Right forelimb (tissue), 1 donor: ENCODE measurements at places on chromosomes 5 and 9.

- DNase-seq, result no peak
Observed at GRCh38 chr9:28735738-28736342, 1162.6 kb upstream of the C9orf72 start.

GRCh38 chr9:34171753-34172535 lies 6.9 kb upstream of the UBAP1 start:
- no peak for DNase-seq

- no peak for DNase-seq
Observed at GRCh38 chr5:113397046-113397445, 37.7 kb downstream of the TSSK1B start.

DNA sequence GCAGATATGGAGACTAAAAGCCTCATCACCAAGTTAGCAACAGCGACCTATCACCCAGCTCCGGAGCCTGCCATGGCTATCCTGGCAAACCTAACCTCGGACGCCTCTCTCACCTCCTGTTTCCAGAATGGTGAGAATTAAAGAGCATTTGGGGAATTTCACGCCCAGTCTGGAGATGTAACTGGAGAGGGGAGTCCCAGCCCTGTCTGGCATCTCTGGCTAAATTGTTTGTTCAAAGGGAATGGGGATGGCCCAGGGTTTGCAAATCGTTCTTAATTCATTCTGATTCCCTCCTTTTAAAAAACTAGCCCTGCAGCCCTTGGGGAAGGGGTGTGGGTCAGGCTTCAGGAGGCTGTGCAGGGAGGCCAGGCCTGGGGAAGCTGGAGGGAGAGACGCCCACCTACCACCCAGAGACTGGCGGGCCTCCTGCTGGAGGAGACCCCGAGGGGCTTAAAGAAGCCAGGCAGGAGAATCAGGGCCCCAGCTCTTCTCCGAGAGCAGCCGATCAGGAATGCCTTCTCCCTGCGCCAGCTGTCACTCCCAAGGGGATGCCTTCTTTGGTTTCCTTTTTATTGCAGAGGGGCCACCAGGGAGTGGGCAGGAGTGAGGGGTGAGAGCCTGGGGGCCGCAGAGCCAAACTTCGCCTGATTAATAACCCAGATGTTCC lies 964 bp upstream of the COL5A1 start:
- no peak for DNase-seq

DNA sequence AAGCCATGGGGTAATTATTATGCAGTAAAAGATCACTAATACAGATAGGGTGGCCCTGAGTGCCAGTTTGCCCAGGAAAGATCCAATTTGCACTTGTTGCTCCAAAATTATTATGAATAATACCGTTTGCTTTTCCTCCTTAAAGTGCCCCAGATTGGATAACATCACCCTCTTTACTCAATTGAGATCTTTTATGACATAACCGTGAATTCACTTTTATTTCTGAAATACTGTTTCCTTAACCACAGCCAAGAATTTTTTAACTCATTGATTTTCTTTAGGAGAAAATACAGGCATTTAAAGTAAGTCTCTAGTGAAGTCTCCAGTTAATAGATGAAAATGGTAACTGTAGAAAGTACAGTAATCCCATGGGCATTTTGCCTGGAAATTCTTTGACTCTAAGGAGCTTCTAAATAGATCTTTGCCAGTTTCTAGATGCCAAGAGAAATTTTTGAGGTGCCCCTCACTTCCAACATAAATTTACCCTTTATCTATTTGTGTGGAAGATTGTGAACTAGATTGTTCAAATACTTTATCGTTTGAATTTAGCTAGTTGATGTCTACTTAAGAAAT lies 99.2 kb downstream of the UHRF2 start:
- DNase-seq, result no peak

DNA sequence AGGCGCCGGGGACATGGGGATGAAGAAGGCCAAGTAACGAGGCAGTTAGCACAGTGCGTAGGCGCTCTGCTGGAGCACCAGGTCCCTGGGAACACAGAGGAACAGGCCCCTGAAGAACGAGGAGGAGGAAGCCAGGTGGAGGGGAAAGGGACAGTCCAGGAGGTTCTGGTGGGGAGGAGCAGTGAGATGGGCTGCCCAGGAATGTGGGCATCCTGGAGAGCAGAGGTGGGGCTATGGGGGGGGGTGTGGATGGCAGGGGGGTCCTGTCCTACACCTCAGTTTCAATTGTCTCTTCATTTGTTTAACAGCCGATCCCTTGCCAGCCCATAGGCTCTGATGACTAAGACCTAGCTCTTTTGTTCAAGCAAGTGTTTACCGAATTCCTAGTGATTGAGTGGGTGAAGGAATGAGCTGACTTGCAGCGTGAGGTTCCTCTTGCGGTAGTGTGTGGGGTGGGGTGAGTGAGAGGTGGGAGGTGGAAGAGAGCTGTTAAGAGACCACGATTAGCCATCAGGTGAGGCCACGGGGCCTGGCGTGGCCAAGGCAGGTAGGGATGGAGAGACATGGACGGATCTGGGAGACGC lies 8.4 kb upstream of the PHYHD1 start:
- no peak for DNase-seq

- DNase-seq, result no peak
Observed at GRCh38 chr9:113181165-113181564, 30.4 kb downstream of the SLC31A2 start.

GRCh38 chr5:139849942-139850341 lies 54.3 kb downstream of the PSD2 start:
- no peak for DNase-seq

DNA sequence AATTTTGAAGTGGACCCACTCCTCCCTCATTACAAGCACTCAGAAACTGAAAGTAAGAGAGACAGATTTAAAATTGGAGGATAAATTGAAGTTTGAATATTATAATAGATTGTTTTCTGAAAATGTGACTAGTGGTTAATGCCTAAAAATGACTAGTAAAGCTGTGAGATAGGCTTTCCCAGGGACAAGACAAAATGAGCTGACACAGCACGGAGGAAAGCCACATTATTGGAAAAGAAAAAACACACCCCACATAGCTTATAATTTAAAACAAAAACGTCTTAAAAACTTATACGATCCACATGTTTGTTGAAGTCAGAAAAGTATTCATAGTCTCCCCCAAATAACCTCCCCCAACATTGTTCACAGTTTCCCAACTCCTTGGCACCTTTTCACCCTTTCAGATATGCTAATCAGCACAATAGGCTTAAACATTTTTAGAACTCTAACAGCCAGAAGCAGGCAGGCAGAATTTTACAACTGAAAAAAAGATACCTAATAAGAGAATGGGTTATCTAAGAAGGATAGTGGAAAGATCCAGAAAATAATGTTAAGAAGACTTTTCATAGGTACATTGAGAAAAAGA lies 6.1 kb downstream of the C7 start:
- DNase-seq, result no peak

- DNase-seq, result no peak
Observed at GRCh38 chr5:127326431-127326830, 35.8 kb downstream of the MEGF10 start.

DNA sequence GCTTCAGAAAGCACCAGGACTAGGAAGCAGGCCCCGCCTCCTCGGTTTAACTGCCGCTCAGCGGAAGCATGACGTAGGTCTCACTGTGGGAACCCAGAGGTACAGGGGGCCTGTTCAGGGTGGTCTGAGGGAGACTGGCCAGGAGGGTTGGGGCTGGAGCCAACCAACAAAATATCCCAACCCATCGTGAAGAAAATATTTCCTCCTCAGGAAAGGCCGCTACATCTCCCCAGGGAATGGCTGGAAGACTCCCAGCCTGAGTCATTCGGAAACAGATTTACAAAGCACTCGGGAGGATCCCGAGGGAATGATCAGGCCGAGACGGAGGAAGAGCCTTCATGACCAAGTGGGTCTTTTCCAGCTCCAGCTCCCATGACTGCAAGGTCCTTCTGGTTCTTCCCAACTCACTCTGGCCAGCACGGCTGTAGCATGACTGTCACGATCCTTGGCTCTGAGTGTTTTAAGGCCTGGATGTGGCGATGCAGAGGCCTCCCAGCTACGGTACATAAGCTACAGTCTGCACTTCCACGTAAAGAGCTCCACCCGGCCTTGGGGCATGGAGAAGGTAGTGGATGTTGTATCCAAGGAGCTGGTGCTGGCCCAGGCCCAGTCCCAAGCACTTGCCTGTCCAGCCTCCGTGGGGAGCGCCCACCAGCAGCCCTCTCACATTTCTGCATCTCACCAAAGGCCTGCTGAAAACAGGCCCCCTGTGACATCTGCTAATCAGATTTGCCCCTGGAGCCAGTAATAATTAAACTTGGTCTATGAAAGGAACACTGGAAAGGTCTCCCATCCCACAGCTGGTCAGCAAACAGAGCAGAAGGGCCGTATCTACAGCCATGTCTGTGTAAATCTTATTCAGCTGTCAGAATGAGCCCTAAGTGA lies 100.6 kb downstream of the LHFPL2 start:
- DNase-seq, result peak; percentile 90

GRCh38 chr5:61965490-61965889 lies 340.5 kb upstream of the KIF2A start:
- DNase-seq, result no peak

GRCh38 chr9:95061916-95062595 lies 255.5 kb downstream of the FANCC start:
- DNase-seq, result no peak

DNA sequence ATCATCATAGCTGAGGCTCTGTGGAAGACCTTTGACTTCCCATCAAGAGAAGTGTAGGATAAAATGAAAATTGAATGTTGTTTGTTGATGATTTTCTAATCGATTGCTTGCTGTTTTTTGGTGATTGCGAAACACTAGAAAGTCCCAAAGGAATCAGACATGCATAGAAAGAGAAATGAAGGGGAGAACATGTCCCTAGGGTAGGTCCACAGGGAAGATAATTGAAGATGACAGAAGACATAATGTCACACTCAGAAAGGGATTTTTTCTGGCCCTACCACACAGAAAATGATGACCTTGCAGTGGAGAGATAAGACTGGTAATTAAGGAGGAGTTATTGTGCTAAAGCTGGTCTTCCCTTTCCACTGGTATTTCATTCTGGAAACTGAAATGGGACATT lies 62.8 kb downstream of the INSYN2B start:
- no peak for DNase-seq

DNA sequence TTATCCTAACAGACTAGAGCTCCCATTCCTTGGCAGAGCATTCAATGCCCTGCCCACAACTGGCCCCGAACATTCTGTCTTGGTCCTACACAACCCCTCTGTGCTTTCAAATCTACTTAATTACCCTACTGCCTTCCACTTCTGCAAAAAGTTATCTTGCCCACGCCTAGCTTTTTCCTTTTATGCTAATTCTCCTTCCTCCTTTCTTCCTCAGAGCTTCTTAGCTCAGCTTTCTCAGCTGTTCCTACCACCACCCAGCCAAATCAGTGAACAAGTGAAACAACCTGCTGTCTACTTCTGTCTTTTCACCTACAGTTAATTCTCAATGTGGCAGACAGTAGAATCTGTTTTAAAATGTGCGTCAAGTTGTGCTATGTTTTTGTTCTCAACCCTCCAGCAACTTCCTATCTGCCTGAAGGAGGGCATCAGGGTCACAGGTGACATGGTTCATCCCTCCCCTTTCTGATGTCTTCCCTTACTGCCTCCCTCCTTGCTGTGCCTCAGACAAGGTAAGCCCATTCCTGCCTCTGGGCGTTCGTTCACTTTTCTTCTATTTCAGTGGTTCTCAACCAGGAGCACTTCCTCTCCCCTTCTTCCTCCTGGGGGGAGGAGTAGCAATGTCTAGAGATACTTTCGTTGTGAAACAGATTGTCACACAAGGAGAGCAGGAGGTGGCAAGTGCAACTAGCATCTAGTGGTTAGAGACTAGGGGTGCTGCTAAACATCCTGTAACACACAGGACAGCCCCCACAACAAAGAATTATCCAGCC lies 1.3 kb upstream of the REEP5 start:
- DNase-seq, result no peak
